NCI-H2081 (cell line): ENCODE measurements at places on chromosomes 16 and 17.

DNA sequence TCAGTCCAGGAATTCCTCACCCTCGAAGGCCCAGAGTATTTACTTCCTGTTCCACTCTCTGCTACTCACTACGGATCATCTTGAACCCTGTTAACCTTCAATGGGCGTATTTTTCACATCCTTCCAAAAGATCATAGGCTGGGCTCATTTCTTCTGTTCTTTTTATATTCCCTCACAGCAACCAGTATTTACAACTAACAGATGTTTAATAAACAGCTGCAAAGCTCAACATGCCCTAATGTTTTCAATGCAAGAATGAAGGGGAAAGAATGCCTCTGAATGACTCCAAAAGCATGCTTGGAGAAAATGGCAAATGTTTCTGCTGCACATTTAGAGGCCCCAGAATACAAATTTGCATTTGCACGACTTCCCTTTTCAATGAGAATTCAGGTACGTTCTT is 174.9 kb downstream of the ZFHX3 start:
- DNase-seq: no peak

DNA sequence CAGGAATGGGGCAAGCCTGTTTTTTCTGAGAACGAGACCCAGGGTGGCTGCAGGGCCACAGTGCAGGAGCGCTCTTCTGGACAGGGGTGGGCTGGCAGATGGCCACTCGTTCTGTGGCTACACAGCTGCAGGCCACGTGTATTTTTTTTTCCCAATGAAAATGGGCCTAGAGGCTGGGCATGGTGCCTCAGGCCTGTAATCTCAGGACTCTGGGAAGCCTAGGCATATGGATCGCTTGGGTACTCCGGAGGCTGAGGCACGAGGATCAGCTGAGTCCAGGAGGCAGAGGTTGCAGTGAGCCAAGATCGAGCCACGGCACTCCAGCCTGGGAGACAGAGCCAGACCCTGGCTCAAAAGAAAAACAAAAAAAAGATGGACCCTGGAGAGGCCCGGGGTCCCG is 6.8 kb downstream of the UNKL start:
- no peak for DNase-seq

DNA sequence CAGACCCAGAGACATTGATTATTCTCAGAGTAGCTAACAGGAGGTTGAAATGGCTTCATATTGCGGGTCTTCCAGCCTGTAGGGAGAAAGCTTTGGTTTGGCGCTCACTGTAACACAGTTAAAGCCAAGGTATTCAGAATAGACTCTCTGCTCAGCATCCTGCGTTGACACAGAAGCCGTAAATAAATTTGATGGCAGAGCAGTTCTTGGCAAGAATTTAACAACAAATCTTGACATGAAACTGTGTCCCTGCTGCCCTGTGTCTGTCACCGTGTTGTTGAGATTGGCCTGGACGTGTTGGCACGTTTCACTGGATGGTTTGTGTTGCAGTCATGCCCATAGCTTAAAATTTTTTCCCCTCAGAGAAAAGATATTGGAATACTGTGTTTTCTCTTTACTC is 359.6 kb downstream of the SNX29 start:
- DNase-seq: no peak

DNA sequence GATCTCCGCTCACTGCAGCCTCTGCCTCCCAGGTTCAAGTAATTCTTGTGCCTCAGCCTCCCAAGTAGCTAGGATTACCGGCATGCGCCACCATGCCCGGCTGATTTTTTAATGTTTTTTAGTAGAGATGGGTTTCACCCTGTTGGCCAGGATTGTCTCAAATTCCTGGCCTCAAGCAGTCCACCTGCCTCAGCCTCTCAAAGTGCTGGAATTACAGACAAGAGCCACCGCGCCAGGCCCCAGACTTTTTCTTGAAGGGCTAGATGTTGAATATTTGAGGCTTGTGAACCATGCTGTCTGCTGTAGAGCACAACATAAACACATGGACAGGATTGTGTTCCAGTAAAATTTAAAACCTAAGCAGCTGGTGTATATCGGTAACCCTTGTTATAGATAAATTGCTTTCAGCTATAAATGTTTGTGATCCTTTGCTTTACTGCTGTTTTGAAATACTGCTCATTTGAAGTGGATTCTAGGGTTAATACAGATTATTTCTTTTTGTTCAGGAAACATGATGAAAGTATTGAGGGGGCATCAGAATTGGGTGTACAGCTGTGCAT is 12.4 kb downstream of the WSB1 start:
- DNase-seq: no peak

GRCh38 chr16:57165938-57166337 is 19.9 kb downstream of the PSME3IP1 start:
- DNase-seq: no peak

GRCh38 chr17:16446338-16446983 is 31.1 kb downstream of the TRPV2 start:
- DNase-seq: no peak

DNA sequence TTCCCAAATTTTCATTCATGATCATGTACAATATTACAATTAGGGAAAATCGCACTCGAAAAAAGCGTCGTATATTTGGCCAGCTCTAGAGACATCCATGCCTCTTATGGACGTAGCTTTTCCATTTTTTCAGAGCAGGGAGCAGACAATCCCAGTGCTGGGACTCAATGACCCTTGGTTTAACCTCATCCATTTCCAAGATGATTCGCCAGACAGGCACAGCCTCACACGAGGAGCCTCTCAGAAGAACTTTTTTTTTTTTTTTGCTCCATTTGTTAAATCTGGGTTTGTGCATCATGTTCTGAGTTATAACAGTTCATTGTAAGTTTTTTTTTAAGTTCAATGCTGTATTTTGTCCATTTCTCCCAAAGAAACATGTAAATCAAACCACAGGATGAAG is 92.1 kb downstream of the ZDHHC7 start:
- no peak for DNase-seq

DNA sequence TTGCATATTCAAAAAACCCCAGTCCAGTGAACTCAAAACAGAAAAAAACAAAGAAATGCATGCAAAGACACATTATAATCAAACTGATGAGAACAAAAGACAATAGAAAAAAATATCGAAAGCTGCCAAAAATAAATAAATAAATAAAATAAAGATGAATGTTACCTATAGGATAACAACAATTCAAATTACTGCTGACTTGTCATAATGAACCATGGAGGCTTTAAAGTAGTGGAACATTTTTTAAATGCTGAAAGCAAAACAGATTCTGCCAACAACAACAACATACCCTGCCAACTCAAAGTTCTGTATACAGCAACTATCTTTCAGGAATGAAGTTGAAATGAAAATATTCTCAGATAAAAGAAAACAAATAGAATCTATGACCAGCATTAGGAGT is 116.6 kb downstream of the CBLN1 start:
- DNase-seq: no peak

- DNase-seq: no peak
Measured at GRCh38 chr16:87169509-87169995, 147.6 kb downstream of the C16orf95 start.
